ENCODE measurements at places on chromosomes 5 and 9.

GRCh38 chr5:55313870-55314617 lies 6.3 kb downstream of the MTREX start:
- DNase-seq: no peak

DNA sequence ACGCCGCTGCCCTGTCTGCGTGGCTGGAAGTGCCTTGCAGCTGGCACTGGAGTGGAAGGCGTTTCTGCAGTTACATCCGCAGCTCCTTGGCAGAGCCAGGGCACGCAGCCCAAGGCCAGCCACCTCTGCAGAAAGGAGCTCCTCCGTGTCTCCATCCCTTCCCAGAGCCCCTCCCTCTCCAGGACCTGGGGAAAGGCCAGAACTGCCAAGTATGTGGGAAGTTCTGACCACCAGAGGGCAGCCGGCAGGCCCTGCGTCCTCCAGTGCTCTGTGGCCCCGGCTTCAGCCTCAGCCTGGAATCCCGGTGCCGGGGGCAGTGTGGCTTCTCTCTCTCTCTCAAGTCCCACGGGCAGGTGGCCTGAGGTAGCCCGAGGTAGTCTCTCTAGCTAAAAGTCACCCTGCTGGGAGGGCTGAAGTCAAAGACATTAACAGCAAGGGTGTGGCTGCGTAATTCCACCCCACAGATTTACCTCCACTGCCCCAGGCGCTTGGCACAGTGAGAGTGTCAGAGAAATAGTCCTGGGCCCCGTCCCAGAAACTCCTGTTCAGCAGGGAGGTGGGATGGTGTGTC lies 101.7 kb upstream of the FCN2 start:
- DNase-seq: peak; percentile 46

- DNase-seq: no peak
Measured at GRCh38 chr5:86807046-86808031, 189.6 kb downstream of the COX7C start.

DNA sequence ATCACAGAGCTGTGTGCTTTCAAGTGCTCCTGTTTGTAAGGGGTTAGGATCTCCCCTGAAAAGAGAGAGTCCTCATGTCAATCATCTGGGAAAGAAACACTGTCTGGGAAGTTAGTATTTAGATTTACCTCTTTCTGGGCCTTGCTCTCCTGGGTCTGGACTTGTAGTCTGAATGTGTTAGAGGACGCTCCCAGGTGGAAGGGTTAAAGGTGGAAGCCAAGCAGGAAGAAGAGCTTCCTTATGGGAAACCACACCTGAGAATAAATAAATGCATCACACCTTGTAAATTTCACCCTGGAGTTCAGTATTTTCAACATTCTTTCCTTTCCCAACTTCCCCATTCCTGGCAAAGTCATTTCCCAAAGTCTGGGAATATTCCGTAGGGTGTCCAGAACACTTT lies 1.3 kb downstream of the PLGRKT start:
- DNase-seq: no peak

DNA sequence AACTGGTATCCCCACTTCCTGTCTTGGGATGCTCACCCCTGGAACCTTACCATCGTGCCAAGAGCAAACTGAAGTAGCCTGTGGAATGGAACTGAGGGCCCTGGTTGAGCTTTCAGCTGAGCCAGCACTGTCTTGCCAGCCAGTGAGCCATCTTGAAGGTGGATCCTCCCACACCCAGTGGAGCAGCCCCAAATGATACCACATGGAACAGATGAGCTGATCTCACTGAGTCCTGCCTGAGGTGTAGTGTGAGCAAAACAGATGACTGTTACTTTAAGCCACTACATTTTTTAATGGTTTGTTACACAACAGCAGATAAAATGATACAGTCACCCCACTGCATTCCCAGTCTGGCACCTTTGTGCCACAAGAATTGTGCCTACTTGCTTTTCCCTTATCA lies 2.2 kb upstream of the PCYOX1L start:
- DNase-seq: no peak

GRCh38 chr9:5301544-5301943 lies 3.0 kb downstream of the RLN2 start:
- DNase-seq: no peak

GRCh38 chr9:89601306-89601705 lies 3.5 kb upstream of the GADD45G start:
- no peak for DNase-seq

- DNase-seq: no peak
Measured at GRCh38 chr5:93717162-93717561, 24.2 kb downstream of the POU5F2 start.

- DNase-seq: no peak
Measured at GRCh38 chr9:134157378-134157885, 6.9 kb downstream of the RNU6ATAC start.

DNA sequence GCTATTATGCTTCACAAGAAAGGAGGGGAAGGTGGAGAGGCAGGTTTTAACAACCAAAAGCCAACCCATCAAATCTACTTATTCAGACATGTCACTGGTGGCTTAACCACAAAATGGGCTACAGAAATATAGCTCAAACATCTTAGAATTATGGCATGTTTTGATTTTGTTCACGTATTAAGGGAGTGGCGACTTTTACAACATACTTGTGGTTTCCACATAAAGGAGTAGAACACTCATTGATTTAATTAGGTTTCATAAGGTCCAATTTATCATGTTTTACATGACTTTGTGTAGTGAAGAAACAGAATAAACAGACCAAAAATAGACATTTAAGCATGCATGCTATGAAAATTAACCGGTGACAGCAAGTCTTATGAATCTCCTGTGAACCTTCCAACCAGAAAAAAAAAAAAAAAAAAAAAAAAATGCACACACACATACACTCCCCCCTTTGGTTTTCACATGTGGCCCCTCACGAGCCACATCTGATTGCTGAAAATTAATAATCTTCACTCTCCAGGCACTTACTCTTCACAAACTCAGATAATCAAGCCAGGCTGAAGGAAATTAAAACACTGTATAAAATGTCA lies 5.4 kb downstream of the ZNF608 start:
- DNase-seq: no peak

DNA sequence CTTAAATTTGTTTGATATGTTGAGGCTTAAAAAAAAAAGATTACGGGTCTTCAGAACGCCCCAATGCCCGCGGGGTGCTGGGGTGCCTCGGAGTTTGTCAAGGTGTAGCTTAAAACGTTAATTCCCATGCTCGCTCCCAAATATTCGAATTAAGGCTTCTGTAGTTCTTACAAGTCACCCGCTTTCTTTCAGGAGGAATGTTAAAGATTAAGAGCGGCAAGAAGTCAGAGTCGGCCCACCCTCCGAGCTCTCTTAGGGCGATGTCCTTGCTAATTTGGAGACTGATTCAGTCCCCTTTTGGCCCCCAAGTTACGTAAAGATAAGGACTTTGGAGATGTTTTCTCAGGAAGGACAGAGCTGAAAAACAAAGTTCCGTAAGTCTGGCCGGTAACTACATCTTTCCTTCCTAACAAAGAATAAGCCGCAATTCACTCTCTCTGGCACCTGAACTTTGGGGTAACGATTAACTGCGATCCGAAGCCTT lies 746 bp upstream of the NPM1 start:
- DNase-seq: no peak

DNA sequence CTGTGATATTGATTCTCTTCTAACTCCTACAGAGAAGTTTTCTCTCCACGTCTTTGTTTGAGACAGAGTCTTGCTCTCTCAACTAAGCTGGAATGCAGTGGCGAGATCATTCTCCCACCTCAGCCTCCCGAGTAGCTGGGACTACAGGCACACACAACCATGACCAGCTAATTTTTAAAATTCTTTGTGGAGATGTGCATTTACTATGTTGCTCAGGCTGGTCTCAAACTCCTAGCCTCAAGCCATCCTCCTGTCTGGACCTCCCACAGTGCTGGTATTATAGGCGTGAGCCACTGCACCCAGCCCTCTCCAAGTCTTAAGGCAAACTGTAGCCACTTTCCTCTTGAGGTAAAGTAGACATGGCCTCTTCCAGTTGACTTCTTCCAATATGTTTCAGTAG lies 72.2 kb downstream of the SNX18 start:
- no peak for DNase-seq

DNA sequence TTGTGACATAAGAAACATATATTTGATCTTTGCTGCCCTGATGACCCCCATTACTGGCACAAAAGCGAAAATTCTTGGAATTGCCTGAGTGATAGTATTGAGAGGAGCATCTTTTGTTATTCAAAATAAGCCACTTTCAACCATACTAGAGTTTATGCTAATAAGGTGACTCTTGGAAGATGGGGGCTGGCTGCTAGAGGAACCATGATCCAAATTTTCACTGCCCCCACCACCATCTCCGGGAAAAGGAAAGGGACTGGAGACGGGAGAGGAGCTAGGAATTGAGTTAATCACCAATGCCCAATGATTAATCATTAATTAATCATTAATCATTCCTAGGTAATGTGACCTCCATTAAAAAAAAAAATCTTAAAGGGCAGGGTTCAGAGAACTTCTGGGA lies 25.6 kb downstream of the FBXW11 start:
- DNase-seq: no peak

DNA sequence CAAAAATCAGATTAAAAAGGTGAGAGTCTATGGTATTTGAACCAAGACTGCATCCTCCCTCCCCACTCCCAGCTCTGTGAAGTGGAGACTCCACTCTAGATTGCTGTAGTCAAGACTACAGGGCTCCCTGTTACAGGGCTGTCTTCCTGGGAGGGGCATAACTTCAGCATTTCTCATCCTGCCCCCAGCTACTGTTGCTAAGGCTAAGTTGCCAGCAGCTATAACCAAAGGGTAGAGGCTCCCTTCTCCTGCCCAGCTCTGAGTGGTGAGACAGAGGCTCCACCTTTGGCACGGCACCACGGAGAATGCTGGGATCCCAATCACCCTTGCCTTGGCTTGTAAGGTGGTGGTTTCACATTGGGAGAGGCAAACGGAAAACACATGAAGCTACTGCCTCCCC lies 39.2 kb upstream of the GCNT4 start:
- no peak for DNase-seq

DNA sequence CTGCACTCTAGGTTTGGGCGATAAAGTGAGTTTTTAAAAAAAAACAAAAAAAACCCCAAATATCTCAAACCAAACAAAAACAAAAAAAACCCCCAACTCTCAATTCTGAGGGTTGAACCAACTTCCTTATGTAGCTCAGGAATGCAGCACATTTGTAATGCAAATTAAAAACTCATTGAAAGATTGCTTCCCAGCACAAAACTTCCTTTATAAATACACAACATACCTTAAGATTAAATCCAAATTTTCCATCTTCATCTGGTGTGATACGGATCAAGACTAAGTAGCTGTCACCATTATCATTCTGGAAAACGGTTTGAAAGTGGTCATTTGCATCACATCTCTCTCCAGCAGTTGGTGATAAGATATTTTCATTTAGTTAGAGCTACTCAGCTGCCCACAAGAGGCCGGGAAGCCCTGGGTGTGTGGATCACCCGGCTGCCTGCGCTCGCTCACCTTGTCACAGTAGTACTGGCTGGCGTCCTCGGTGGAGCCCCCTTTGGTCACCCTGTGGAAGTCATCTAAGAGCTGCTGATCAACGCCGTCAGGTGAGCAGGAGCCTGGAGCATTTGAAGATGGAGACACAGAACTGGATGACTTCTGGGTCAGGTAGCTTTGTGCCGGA lies 88.2 kb downstream of the PTPN3 start:
- DNase-seq: no peak

GRCh38 chr5:10987276-10987924 lies 226.4 kb upstream of the DAP start:
- no peak for DNase-seq

- no peak for DNase-seq
Measured at GRCh38 chr5:180810959-180811622, 8.5 kb upstream of the MGAT1 start.

GRCh38 chr9:15249981-15250380 lies 57.0 kb downstream of the TTC39B start:
- DNase-seq: no peak

- no peak for DNase-seq
Measured at GRCh38 chr9:121889990-121890563, 203.0 kb downstream of the TTLL11 start.

DNA sequence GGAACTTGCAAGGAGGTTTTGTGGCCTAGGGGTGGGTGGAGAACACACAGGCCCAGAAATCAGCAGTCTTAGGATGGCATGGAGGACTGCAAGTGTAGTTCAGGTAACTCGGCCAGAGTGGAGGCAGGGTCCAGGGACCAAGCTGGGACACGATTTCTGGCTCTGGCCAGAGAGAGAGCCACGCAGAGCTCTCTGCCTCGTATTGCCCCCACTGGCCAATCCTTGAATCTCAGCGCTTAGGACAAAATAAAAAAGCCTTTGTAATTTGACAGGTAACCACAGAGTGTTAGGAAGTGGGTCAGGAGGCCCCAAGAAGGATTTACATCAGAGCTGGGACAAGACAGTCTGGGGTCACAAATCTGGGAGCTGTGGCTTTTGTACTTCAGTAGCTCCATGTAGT lies 11.7 kb downstream of the MAP3K1 start:
- no peak for DNase-seq

- no peak for DNase-seq
Measured at GRCh38 chr5:19927170-19927569, 60.8 kb downstream of the CDH18 start.

DNA sequence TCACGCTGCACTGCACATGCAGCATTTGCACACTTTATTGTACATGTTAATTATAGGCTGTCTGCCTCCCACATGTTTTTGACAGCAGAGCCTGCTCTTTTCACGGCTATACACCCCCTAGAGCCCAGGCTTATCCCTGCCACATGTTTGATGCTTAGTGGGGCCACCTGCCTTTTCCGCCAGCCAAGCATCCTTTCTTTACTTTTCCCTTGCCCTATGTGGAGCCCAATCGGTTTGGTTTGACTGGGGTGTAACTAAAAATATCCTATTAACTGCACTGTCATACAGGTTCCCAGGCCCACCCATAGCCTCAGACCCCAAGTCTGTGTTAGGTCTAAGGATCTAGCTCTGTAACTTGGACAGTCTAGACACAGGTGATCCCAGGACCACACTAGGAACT lies 18.9 kb upstream of the S1PR3 start:
- DNase-seq: no peak

DNA sequence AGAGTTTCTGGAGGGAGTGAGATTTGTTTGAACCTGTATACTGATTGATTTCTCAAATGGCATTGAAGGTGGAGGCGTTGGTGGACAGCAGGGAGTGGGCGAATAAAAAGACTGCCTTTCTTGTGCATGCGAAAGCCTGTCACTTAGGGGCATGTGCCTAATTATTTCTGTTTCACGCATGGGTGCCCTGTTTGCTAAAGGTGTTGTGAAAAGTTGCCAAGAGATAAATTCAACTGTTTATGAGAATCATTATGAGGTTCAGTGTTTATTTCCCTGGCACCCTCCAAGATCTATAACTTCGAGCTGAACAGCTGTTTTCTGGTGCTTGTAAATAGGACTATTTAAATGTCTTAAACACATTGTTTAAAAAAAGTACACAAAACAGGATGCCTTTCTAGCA lies 67.4 kb upstream of the DMRTA1 start:
- no peak for DNase-seq

DNA sequence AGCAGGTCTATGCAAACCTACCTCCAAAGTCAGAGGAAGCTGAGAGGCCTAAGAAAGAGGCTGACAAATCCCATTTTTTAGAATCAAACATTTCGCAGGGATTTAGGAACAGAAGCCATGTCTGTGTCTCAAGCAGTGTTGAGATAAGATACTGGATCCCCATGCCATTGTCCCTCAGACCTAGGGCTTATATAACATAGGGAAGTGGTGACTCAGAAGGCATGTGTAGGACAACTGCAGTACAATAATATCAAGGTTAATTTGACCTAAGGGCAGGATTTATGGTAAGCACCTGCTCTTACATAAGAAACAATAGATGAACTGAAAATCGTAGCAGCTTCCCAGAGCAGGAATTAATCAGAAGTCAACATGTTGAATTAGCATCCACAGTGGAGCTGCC lies 459.4 kb downstream of the ANXA1 start:
- DNase-seq: no peak

GRCh38 chr5:148201151-148201550 lies 1.7 kb upstream of the SPINK6 start:
- no peak for DNase-seq

Measured in NCI-H460 (cell line).